ENCODE measurements at places on chromosomes 5 and 9.

GRCh38 chr5:137731176-137731575 lies 4.7 kb downstream of the KLHL3 start:
- no peak for DNase-seq

DNA sequence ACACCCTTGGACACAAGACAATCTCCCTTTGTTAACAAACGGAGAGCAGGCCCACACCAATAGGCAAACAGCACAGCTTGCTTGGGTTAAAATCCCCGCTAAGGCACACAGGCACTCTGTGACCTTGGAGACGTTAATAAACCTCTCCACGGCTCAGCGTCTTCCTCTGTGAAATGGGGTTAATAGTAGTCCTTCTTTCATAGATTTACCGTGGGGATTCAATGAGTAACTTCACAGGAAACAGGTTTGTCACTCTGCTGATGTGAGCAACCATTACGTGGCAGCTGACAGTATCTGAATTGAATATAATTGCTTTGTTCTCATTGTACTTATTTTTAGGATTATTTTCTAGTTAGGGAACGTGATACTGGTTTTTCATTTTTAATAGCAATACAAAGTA lies 65.2 kb upstream of the ADRA1B start:
- no peak for DNase-seq

- DNase-seq = no peak
These were observed 25.0 kb upstream of the CAST start for GRCh38 chr5:96637196-96637595.

GRCh38 chr5:78827725-78828124 lies 157.4 kb downstream of the ARSB start:
- DNase-seq = no peak

- DNase-seq = peak; percentile 64
These were observed 599 bp downstream of the RAD1 start for GRCh38 chr5:34914671-34915138.

DNA sequence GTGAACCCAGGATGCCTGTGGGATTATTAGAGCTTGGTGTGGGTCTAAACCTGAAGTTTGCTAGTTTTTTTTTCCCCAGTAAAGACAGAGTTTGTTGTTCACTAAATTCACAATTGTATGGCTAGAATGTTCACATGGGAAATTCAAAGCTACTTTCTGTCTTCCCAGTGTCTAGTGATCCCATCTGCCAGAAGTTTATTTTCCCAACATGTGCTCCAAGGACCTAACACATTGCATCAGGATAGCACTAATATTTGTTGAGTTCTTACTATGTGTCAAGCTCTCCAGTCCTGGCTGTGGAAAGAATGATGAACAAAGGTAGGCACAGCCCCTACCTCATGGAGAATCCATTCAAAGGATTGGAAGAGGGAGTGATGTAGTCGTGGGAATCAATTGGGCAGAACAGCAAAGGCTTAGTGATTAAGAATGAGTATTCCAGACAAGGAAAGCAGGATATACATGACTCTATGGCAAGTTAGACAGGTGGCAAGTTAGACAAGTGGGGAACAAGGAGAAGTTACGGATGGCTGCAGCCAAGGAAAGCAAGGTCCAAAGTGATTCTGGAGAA lies 521.5 kb upstream of the WWC1 start:
- DNase-seq = no peak

DNA sequence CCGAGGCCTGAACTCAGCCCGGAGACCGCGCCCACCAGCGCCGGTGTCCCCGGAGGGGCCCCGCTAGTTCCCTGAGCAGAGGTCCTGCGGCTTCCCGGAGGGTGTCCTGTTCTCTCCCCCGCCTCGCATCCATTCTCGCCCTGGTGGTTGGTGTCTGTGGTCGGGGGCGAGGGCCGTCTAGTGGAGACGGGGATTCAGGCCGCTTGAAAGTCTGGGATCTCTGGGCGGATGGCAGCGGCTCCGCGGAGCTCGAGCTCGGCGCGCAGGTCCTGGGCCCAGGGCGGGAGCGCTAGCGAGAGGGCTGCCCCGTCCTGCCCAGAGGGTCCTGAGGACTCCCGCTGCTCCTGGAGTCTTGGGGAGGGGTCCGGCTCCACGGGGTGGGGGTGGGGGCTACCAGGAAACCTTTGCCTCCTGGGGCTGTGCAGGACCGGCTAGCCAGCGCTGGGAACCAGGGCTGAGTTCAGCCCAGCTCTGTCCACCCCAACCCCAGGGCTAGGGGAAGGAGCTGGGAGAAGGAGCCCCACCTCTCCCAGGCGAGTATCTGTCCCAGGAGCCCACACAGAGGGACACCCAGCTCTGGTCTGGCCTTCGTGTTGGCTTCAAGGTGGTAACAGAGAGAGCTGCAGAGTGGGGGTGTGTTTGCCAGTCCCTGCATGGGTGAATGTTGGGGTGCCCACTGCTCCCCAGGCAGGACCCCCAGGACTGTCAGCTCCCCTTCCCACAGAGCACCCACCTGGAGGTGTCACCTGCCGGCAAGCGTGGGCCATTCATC lies 4.0 kb downstream of the TOR4A start:
- no peak for DNase-seq

- peak; percentile 91 for DNase-seq
These were observed 50.0 kb downstream of the HACD4 start for GRCh38 chr9:20981486-20981885.

GRCh38 chr5:158198636-158199035 lies 339.7 kb upstream of the CLINT1 start:
- DNase-seq = no peak
